Left forelimb (tissue), 1 donor: ENCODE measurements at places on chromosomes 5 and 9.
A peak's percentile ranks its signal among the peaks of the same experiment; 100 is the strongest.

DNA sequence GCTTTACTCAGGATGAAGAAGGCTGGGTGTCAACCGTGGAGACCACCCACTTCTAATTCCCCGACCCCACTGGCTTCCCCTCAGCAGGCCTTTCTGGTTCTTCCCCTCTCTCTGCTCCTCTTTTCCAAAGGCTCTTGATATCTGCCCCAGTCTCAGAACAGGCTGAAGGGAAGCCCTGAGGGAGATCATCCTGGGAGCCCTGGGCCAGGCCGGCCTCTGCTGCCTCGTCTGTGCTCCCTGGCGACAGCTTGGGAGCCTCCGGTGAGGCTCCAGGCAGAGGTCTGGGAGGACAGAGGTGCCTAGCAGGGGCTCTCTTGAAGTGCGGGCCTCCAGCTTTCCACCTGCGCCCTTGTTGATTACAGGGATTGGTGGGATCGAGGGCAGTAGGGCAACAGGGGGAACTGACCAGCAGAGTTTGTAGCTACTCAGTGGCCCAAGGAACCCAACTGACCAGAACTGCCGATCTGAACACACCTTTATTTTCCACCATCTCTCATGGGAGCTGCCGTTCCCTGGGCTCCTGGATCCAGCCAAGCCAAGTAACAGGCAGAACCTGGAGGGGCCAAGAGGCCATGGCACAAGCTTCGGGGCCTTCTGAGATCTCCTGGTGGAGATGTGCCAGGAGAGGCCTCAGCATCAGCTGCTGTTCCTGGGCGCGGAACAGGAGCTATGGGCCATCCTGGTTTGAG lies 198.5 kb downstream of the CACNA1B start:
- DNase-seq: no peak

DNA sequence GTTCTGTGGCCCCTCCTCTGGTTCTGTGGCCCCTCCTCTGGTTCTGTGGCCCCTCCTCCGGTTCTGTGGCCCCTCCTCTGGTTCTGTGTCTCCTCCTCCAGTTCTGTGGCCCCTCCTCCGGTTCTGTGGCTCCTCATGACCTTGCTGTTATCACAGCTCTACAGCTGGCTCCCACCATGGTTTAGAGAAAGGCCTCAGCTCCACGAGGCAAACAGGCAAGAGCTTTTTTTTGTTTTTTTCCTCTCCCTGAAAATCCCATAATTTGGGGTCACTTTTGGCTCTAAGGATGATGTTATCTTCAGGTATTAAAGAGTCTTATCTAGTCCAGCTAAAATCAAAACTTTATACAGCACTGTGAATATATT lies 31.8 kb downstream of the C5orf15 start:
- no peak for DNase-seq

DNA sequence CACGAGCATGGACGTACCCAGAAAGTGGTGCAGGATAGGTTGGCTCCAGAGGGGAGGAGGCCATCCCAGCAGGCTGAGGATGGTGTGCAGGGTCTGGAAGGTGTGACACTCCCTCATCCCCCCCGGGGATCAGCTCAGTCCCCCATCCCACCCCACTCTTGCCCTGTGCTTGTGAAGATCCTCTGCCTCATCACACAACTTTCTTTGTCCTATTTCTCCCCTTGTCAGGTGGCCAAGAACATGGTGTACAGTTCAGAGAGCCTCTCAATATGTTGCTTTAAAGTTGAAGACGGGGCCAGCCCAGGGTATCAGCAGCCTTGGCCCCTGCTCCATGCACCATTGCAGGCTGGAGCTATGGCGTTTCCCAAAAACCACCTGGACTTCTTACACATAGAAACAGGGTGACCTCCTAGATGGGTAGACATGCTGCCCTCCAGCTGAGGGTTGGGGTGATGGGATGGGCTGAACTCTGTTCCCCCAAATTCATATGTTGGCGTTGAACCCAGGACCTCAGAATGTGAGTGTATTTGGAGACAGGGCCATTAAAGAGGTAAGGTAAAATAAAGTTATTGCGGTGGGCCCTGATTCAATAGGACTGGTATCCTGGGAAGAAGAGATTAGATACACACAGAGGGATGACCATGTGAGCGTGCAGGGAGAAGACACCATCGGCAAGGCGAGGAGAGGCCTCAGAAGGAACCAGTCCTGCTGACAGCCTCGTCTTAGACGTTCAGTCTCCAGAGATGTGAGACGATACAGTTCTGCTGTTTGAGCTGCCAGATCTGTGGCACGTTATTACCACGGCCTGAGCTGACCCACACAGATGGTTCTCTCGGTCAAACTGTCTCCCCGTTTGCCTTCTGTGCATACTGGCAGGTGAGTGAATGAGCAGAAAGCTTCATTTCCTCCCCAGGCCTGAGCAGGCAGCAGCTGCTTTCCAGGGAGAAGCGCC lies 272.5 kb downstream of the GADD45G start:
- DNase-seq: peak; percentile 55

GRCh38 chr9:121453232-121453892 lies 46.3 kb downstream of the GGTA1 start:
- DNase-seq: no peak

GRCh38 chr5:113266227-113266912 lies 168.4 kb downstream of the TSSK1B start:
- DNase-seq: no peak

DNA sequence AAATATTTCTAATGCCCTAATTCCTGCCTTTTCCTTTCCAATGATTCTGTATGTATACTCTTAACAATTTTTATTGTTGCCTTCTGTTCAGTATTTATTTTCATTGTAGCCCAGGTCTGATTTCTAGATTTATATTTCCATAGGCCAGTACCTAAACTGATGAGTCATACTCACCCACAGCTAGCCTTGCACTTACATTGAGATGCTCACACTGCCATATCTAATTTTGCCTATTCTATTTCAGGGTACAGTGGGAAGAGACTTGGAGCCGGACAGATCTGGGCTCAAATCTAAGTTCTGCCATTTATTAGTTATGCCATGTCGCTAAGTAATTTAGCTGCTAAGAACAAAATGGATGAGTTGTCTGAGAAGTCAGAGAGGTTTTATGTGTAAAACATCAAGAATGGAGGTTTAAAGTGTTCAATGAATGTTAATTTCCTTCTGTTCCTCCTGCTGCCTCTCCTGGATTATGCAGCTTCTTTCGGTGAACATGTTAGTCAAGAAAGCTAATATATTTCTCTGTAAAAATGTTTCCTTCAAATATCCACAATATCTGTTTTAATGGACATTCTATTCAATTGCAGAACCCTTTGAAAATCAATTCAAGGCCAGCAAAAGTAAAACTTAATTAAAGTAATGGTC lies 62.3 kb upstream of the CDK5RAP2 start:
- DNase-seq: no peak

- no peak for DNase-seq
Measured at GRCh38 chr5:171525085-171525484, 105.6 kb downstream of the FGF18 start.

DNA sequence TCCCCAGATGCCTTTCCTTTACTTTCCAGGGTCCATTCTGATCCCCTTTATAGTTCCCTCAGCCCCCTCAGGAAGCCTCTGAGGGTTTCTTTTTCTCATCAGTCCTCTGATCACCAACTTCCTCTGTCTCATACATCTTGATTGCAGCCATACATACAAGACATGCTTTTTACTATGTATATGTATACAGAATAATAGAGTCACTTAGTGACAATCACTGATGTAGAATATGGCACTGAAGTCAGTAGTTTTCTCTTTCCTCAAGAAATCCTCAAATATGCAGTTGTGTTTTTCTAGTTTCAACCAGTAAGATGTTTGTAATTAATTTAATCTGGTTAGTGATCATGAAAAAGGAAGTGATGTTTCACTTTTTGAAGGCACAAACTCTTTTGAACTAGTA lies 364.1 kb downstream of the MAN2A1 start:
- DNase-seq: no peak

DNA sequence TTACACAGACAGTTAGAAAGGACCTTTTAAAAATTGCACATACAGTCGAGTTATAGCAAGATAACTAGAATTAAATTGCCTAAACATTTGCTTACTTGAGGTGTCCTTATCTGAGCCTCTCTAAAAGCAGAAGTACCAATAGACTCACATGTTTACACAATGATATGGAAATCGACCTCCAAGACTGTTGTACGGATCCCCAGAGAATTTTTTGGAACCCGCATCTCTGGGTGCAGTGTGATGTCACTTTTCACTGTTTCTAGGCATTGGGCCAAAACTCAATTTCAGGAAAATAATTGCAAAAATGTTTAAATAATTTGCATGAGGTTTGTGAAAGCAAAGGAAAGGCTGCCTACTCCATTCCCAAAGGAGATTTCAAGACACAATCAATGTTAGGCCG lies 63.1 kb upstream of the ATG10 start:
- no peak for DNase-seq

GRCh38 chr5:139390639-139391569 lies 1.2 kb upstream of the MZB1 start:
- no peak for DNase-seq

- no peak for DNase-seq
Measured at GRCh38 chr9:109232449-109233237, 65.6 kb upstream of the FRRS1L start.

DNA sequence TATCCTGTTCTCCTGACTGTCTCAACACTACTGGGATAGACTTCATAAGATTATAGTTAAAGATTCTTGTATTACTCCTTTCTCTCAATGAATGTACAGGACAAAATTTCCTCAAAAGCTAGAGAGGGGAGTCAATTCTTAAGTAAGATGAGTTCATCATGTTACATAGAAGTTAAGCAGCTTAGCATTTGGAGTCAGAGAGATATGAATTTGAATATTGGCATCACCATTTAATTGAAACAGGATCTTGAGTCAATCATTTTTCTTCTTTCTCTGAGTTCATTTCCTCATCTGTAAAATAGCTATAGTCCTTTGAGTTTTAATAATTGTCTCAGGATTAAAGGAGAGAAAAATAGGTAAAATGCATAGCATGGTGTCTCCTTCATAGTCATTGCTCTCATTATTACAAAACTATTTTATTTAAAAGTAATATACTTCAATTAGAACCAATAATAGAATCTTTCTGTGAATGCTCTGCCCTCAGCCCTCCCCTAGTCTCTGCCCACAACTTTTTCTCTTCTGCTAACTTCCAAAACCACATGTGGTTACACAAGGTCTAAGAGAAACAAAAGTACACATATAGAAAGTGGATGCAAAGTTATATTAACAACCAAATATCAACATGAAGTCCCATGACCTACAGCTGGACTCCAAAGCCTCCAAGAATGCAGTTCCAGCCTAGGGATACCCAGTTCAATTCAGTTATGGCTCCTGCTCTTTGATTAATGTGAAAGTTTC lies 265.6 kb downstream of the TLE1 start:
- no peak for DNase-seq

DNA sequence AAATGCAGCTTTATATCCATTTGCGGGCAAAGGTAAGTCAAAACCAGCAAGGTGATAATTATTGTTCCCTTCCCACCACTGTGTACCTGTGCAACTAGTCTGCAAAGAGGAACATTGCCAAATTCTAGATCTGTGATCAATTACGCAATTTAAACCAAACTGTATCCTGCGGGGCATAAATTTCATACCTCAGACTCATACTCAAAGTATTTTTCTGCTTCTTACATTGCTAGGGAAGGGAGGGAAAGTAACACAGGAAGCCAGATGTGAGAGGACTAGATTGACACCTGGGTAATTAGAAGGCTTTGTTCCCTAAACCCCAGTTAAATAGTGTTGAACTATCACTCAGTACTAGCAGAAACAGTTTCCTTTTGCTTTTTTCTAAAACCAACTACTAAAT lies 240.2 kb upstream of the ZNF608 start:
- DNase-seq: no peak

GRCh38 chr9:96612105-96612965 lies 7.3 kb downstream of the CDC14B start:
- peak; percentile 70 for DNase-seq

DNA sequence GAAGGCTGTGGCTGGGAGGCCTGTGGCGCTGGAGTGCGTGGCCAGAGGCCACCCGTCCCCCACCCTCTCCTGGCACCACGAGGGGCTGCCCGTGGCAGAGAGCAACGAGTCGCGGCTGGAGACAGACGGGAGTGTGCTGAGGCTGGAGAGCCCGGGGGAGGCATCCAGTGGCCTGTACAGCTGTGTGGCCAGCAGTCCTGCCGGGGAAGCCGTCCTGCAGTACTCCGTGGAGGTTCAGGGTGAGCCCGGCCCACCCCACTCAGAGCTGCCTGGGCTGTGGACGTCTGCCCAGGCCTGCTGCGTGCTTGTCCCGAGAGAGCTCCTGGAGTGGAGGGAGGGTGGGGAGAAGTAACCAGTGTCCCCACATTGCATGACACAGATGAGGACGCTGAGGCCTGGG lies 89.2 kb downstream of the HMCN2 start:
- DNase-seq: no peak

GRCh38 chr5:133382661-133383579 lies 229.4 kb downstream of the FSTL4 start:
- DNase-seq: peak; percentile 41

DNA sequence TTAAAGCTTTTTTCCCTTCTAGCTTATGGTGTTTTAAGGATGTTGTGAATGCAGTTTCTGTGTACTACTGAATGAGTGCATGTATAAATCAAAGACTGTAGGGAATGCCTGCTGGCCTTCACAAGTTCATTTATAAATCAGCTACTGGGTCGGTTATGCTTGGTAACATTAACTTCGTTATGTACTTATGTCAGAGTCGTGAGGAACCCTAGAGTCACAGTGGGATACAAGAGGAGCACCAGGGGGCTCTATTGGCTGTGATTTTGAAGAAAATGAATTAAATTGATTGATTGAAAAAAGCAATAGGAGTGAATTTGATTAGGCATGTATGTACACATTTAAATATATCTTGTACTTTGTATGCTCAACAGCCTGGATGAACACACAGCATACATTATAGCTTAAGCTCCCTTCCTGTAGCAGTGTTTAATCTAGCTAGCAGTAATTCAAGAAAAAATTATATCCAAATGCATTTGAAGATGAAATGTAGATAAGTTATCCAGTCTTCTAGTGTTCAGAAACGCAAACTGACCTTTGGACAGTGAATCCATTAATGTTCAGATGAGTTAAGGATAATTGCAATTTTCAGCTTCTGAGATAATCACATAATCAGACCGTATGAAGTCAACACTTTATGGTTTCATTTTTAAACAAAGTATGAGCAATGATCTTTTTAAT lies 204.2 kb downstream of the KDM4C start:
- DNase-seq: no peak

DNA sequence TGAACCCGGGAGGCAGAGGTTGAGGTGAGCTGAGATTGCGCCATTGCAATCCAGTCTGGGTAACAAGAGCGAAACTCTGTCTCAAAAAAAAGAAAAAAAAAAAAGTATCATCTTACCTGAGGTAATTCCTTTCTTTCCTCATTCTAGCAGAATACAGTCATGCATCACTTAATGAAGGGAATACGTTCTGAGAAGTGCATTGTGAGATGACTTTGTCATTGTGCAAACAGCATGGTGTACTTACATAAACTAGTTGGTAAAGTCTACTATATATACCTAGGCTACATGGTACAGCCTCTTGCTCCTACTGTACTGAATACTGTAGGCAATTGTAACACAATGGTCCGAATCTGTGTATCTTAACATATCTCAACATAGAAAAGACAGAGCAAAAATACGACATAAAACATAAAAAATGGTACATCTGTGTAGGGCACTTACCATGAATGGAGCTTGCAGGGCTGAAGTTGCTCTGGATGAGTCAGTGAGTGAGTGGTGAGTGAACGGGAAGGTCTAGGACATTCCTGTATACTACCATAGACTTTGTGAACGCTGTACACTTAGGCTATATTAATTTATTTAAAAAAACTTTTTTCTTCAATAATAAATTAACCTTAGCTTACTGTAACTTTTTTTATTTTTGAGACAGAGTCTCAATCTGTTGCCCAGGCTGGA lies 100.4 kb downstream of the GLDC start:
- DNase-seq: no peak
